LoVo (cell line): ENCODE measurements at places on chromosomes 1 and 21.

GRCh38 chr21:39215078-39215477 is 31.8 kb upstream of the PSMG1 start:
- no peak for DNase-seq

- DNase-seq: no peak
Measured at GRCh38 chr1:230385158-230385450, 41.0 kb downstream of the PGBD5 start.

GRCh38 chr1:196114193-196114592 is 494.0 kb downstream of the KCNT2 start:
- DNase-seq: no peak

GRCh38 chr21:34688145-34688544 is 19.4 kb downstream of the CLIC6 start:
- DNase-seq: no peak

DNA sequence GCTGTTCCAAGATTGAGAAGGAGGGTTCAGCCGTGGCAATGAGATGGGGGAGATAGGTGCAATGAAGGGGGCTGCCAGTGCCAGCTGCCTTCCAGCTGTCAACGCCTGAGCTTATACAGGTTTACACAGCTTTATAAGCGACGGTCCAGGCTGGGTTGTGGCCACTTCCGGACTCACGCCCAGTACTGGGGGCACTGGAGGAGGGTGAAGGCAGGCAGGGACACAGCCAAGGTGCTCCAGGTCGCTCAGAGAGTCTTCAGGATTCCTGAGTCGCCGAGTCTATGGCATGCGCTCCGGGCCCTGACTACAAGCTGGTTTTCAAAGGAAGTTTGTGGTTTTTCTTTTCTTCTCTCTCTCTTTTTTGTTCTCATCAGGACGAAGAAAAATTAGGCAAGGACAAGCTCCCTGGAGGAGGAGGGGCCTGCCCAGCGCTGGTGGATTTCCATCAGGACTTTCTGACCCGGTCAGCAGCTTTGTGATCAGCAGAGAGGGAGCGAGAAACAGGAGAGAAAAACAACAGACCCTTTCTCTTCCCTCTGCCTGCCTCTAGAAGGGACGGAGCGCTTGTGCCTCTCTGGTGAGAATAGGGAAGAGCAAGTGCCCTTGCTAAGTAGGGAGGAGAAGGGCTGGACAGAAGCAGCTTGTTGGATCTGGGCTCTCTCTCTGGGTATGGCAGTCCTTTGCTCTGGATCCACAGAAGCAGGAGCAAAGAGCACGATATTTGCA is at the start of gene MINDY1:
MINDY1 (minus strand) TSS at position 576 of the 726 bp plus-strand sequence. CDS start 4,285 bp downstream, outside the sequence.
- DNase-seq: peak; percentile 78

GRCh38 chr1:174337000-174337681 is 110.6 kb upstream of the GPR52 start:
- no peak for DNase-seq

GRCh38 chr1:224529844-224530243 is 86.3 kb upstream of the CNIH3 start:
- DNase-seq: no peak

GRCh38 chr1:4380564-4381168 is 273.7 kb upstream of the AJAP1 start:
- peak; percentile 9 for DNase-seq
